ENCODE measurements at places on chromosomes 6 and 20.
A peak's percentile ranks its signal among the peaks of the same experiment; 100 is the strongest.

DNA sequence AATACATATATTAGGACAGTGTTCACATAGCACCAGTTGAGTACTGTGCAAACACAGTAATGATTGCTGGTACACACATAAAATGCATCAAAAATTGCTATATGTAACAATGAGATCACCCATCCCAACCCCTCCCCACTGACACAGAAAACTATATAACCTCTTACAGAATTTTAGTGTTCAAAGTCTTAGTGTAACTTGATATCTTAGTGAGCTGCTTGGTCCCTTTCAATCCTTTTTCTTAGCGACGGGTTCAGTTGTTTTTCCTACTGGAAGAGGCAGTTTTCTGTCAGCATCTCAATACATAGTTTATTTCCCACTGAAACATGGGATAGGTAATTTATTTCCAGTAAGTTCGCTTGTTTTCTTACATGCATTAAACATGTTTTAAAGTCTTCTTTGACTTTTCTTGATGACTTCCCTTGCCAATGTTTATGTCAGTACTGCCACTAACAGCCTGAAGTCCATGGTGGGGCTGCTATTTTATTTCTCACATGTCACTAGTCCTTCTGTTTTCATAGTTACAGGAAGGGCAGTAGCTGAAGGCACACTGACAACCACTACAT is 96.4 kb upstream of the FOXC1 start:
- no peak for DNase-seq

DNA sequence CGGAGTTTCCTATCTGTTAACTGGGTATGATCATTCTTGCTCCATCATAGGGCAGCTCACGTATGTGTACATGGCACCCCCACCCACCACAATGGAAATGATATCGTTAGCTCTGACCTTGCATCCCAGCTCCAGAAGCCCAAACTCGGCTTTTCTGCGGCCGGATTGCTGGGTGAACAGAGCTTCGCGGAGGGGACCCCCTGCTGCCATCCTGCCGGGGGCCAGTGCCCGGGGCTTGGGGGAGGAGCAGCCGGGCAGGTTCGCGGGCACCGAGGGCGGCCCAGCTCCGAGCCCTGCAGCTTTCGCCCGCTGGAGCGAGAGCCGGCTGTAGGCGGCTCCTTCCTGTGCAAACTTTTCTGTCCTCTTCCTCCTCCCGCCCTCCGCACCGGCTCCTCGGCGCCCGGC is 24.9 kb upstream of the FUCA2 start:
- peak; percentile 51 for DNase-seq

- DNase-seq: peak; percentile 10
Observed at GRCh38 chr6:154440022-154440421, 70.5 kb downstream of the CNKSR3 start.

GRCh38 chr6:41546475-41546865 is 289 bp downstream of the FOXP4 start:
- peak; percentile 39 for DNase-seq

GRCh38 chr6:43739642-43740091 is 30.3 kb upstream of the VEGFA start:
- no peak for DNase-seq

GRCh38 chr6:33123732-33124524 is 48.1 kb downstream of the HLA-DPB1 start:
- peak; percentile 50 for DNase-seq

- DNase-seq: no peak
Observed at GRCh38 chr20:16212790-16213189, 360.5 kb downstream of the KIF16B start.

- no peak for DNase-seq
Observed at GRCh38 chr6:18712595-18712994, 325.4 kb downstream of the RNF144B start.

DNA sequence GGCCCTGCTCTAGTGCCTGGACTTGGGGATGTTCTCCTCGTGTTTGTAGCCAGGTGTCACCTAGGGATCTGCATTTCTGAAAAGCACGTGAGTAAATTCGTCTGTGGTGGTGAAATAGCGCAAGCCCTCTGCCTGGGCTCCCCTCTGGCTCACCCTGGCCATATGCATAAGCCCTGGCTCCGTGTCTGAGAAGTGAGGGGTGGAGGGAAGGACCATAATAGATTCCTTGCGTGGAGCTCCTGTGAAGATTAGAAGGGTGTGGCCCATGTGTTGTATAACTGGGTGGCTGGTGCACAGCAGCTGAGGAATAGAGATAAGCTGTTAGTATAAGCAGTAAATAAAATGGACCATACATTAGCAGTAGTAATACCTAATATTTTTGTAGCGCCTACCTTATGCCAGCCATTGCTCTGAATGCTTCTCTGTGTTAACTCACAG is 4.8 kb downstream of the BCAS1 start:
- DNase-seq: no peak

DNA sequence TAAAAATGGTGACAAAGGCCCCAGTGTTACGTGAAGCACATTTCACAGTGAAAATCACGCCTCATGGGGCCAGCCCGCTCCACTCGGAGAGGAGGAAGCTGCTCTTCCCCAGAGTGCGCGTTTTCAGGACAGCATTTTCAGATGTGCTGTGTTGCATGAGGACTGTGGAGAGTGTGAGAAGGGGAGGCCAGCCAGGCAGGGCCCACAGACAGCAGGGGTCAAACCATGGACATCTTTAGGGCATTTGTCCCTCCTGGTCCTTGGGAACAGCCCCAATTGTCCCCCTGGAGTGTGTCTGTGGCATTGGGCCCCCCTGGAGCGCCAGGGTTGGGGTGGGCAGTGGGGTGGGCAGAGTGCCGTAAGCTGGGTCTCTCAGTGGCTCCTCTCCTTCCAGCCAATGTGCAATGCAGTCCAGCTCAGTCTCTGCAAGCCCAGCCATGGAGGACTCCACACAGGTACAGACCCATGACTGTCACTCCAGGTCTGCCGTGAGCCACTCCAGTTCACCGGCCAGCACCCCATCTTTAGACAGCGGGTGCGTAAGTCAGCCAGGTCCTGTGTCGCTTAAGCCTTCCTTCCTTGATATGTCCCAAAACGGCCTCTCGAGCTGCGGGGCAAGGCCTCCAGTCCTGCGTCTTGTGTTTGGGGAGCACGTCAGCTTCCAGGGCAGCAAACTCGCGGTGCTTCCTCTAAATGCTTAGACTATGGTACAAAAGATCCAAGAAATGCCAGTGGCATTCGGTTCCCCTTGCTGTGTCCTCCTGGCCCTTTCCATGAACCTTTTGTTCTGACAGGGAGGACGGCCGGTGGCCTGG is 159.3 kb upstream of the AFDN start:
- DNase-seq: no peak

DNA sequence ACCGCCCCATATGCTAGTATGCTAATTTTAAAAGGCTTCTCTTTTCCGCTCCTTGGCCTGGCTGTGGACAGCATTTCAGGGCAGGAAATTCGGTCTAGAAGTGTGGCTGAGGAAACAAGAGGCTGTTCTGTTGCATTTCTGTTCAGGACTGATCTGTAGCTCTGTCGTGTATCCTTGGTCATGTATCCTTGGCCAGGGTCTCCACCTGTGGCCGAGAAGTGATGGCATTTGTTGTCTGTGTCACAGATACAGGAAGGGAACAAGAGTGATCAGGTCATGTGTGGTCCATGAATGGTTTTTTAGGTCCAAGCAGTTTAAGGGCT is 300.5 kb upstream of the SUPT3H start:
- no peak for DNase-seq

- peak; percentile 55 for DNase-seq
Observed at GRCh38 chr6:29705389-29706231, 17.6 kb upstream of the HLA-F start.

DNA sequence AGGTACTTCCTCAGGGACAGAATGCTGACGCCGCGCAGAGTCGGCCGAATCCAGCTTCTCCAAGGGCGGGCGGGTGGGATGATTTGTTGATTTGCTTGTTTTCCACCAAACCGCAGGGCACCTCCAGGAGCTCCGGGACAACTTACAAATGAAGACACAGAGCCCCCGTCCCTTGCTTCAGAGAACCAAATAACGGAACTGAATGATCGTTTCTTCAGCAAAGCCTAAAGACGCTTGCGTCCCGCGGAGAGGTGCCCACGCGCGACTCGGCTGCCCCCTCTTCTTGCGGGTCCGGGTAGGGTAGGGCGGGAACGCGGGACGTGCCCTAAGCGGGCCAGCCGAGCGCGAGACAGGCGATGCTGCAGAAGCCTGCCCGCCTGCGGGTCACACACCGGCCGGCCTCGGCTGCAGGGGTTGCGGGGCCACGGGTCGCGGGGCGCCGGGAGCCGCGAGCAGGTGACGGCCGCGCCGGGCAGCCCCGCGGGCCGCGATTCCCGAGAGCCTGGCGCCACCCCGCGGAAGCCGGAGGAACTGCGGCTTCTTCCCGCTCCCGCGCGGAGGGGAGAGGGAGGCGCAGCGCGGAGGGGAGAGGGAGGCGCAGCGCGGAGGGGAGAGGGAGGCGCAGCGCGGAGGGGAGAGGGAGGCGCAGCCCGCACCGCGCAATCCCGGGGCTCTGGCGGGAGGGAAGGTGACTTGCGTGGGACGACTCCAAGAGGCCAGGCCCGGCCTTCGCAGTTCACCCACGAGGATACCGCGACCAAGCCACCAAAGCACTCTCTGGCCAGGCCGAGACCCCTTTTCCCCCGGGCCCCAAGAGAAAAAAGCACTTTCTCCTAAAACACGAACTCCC is 7.7 kb upstream of the FOXF2 start:
- DNase-seq: peak; percentile 43

GRCh38 chr20:2820896-2821869 is 5.0 kb downstream of the TMEM239 start:
- no peak for DNase-seq

DNA sequence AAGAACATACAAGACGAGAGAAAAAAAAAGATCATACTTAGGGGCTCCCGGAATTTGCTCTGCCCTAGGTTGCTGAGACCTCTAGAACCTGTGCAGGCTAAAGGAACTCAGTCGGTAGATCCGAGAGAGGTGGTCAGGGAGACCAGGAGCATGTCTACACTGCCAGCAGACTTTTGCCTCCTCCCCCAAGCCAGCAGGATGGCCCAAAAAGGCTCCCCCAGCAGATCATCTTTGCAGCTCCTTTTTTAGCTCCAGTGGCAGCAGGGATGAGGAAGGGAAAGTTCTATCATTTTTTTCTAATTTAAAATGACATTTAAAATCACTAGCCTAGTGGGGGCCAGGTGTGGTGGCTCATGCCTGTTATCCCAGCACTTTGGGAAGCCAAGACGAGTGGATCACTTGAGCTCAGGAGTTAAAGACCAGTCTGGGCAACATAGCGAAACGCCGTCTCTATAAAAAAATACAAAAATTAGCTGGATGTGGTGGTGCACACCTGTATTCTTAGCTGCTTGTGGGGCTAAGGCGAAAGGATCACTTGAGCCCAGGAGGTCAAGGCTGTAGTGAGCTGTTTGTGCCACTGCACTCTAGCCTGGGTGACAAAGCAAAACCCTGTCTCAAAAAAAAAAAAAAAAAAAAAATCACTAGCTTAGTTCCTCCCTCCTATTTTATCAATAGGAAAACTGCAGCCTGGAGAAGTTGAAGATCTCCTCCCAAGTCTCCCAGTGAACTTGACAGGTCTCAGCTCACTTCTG is 69.3 kb upstream of the MYL9 start:
- DNase-seq: no peak

GRCh38 chr20:24742436-24742835 is 206.6 kb upstream of the CST7 start:
- no peak for DNase-seq
